ENCODE measurements at places on chromosomes 7 and 10. TPM values are rescaled to one million over a fixed set of nuclear protein-coding genes. Genes with fewer than 3 reads are reported as not detected.

DNA sequence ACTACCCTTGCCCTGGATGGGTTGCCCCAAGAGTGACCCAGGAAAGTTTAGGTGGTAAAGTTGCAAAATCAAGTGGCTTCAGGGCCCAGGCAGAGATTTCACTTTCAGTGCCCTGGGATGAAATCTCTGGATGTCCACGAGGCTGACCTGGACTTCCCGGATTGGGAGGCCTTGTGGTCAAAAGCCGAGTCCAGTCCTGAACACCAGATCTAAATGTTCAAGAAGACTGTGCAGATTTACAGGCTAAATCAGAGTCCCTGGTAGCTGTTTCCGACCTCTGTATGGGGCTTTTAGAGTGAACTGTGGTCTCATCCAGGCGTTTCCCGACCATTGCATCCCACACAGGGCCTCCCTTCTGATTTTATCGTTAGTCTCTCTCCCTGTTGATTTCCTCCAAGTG is 95.3 kb downstream of the WDR11 start:
- no peak overlapping the region for H3K27ac ChIP-seq
- H3K27me3 ChIP-seq: peaks cover 21% of the 10 kb centered on the region
- no peaks in the 10 kb centered on the region for H3K36me3 ChIP-seq
- no peak overlapping the region for H3K4me3 ChIP-seq
- no peak for DNase-seq

DNA sequence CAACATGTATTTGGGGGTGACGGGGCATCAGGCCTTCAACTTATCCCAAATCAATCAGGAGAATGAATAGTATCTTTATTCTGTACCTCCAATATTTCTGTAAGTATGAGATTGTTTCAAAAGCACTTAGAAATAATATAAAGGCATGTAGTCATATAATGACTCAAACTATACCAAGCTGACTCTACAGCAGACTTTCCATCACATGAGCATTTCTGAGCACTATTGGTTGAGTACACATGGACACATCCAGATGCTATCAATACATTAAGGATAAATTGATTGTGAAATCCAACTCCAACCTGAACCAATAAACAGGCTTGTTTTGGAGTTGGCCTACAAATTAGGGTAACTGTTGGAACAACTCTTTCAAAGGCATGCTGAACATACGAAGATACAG is 229.4 kb downstream of the SFMBT2 start:
- no peaks in the 10 kb centered on the region for H3K4me1 ChIP-seq
- H3K4me3 ChIP-seq: no peak overlapping the region
- no peak for DNase-seq
- H3K36me3 ChIP-seq: no peaks in the 10 kb centered on the region
- H3K27me3 ChIP-seq: peaks cover 2% of the 10 kb centered on the region

DNA sequence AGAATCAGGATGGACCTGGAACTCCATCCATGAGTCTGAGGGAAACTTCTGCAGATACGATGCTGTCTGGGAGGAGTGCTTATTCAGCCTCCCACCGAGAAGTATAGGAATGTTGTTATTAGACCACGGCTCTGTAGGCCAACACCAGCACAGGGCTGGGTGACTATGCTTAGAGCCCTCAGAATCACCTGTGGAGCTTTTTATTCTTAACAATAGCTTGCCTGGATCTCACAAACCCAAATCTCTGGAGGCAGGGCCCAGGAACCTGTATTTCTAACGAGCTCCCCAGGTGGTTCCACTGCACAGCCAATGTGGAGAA is 55.6 kb upstream of the ARID5B start:
- H3K27me3 ChIP-seq: no peaks in the 10 kb centered on the region
- no peaks in the 10 kb centered on the region for H3K36me3 ChIP-seq
- H3K27ac ChIP-seq: no peak overlapping the region
- DNase-seq: no peak

- no peaks in the 10 kb centered on the region for H3K27me3 ChIP-seq
- H3K4me3 ChIP-seq: no peak overlapping the region
- DNase-seq: no peak
These were observed 115.2 kb downstream of the TES start for GRCh38 chr7:116325517-116325916.

DNA sequence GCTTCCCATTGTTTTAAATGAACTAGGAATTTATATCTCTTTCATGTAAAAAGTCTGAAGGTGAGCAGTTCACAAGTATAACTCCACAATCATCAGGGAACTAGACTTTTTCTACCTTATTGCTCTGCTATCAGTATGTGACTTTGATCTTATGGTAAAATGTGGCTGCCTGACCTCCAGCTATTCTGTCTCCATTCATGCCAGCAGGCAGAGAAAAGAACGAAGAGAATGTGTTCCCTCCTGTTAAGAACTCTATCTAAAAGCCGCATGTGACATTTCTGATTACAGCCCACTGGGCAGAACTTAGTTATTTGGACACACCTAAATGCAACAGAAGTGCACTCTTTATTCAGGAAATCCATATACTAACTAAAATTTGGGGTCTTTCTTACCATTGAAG is 102.8 kb upstream of the MBL2 start:
- no peak overlapping the region for H3K4me3 ChIP-seq
- peaks cover 2% of the 10 kb centered on the region for H3K27me3 ChIP-seq
- H3K27ac ChIP-seq: no peak overlapping the region

The KAZALD1 gene
- 16.8 TPM for total RNA-seq

The NPC1L1 gene
- not detected for total RNA-seq

All from HFFc6 (cell line).